ENCODE measurements at places on chromosomes 6 and 20.

DNA sequence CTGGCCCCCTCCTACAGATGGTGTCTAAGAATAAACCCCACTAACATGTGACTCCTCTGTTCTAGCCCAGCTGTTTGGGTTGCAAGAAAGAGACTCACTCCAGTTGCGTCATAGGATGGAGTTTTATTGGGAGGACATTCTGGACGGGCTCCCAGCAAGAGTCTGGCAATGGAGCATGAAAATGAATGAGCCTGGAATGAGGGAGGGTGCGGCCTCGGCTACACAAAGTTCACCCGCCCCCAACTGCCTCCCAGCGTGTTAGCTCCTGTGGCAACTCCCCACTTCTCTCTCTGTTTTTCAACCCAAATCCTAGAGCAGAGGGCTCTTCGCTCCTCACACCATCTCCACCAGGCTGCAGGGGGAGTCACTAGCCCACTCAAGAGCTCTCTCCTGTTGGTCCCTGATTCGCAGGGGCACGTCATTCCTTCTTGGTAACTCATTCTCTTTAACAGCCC lies 5.1 kb upstream of the ADAM33 start:
- DNase-seq, result no peak

DNA sequence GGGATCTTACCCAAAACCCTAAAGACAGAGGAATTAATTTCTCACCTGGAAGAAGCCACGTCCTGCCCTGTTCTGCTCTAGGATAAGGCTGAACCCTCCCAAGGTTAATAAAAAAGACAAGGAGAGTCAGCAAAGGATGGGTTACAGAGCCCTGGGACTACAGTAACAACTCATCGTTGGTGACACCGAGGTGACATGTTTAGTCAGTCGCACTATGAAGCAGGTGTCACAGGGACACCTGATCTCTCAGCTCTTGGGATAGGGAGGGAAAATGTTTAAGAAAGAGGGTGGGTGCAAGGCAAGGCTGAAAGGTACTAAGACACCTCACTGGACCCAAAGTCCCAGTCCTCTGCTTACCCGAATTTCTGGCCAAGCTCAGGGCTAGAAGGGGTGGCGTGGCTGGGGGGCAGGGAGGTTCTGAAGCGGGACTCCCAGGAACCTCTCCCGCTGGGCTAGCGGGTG lies 562 bp downstream of the MOCS1 start:
- no peak for DNase-seq

- no peak for DNase-seq
Measured at GRCh38 chr20:62922451-62922921, 3.8 kb downstream of the DIDO1 start.

DNA sequence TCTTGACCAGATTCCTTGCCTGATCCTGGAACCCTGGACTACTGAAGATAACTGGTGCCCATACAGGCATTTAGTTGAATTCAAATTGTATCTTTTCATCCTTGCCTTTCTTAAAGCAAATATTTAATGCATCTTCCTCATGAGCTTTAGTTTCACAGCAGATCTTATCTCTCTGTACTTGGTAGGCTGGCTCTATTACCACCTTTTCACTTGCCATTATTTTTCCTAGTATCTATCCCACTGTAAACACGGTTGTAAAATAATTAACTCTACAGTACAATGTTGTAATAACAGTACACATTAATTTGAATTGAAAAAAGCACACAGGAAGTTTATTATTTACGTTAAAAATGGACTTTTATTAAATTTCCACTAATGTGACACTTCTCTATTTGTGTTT lies 1286.9 kb downstream of the GRIK2 start:
- no peak for DNase-seq

- no peak for DNase-seq
Measured at GRCh38 chr6:45488889-45489288, 111.2 kb upstream of the SUPT3H start.

- DNase-seq, result no peak
Measured at GRCh38 chr20:9705722-9706476, 133.0 kb downstream of the PAK5 start.

DNA sequence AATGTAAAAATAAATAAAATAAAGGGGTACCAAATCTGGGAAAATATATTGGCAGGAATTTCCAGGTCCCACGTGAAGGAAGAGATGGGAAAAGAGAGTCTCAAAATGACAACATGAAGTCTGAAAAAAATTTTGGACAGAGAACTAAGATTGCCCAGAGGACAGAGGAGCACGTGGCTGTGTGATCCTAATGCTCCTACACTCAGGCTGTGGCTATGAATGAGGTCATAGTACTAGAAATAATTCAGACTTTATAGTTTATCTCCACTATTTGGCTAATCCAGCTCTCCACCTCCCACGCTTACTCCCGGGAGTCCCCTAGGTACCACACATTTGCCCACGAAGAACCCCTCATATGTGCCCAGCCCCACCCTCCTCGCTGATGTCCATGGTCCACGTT lies 42.8 kb upstream of the STMND1 start:
- DNase-seq, result no peak

GRCh38 chr6:40986921-40987819 lies 51.9 kb downstream of the UNC5CL start:
- no peak for DNase-seq

- DNase-seq, result no peak
Measured at GRCh38 chr6:152089992-152090391, 282.5 kb downstream of the ESR1 start.

Data from K562 (cell line).